AG09319 (cell line): ENCODE measurements at places on chromosomes 13 and 19.

GRCh38 chr19:18736415-18737336, 53.2 kb downstream of the CRTC1 start:
- DNase-seq: no peak

GRCh38 chr19:47778954-47779351, 450 bp downstream of the SELENOW start:
- DNase-seq: no peak

DNA sequence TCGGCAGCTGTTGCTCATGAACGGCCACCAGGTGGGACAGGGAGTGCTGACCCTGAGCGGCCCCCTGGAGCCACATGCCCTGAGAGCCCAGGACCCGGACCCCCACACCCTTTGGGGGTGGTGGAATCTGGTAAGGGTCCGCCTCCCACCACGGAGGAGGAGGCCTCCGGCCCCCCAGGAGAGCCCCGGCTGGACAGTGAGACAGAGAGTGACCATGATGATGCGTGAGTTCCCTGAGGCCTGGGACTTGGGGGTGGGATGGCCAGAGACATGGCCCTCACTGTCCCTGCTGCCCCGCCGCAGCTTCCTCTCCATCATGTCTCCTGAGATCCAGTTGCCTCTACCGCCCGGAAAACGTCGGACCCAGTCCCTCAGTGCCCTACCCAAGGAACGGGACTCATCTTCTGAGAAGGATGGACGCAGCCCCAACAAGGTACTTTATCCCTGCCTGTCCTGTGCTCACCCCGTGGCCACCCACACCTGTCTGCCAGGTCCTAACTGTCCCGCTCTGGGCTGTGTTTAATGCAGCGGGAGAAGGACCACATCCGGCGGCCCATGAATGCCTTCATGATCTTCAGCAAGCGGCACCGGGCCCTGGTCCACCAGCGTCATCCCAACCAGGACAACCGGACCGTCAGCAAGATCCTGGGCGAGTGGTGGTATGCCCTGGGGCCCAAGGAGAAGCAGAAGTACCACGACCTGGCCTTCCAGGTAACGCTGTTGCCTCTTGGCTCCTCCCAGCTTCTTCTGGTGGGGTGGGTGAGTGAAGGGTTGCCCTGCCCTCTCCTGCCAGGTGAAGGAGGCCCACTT, 14.7 kb upstream of the PRR19 start:
- DNase-seq: no peak

DNA sequence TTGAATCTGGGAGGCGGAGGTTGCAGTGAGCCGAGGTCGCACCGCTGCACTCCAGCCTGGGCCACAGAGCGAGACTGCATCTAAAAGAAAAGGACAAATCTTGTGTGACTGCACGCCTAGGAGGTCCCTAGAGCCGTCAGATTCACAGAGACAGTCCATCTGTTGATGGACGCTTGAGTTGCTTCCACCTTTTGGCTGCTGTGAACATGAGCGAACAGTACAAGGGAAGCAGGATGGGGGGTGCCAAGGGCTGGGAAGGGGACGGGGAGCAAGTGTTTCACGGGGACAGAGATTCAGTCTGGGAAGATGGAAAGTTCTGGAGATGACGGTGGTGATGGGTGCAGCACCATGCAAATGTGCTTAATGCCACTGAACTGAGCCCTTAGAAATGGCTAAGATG, 78.7 kb downstream of the GNG7 start:
- no peak for DNase-seq

GRCh38 chr13:50787316-50788195, 55.9 kb downstream of the DLEU7 start:
- no peak for DNase-seq
